Stimulated activated CD4-positive, alpha-beta T cell treated with anti-CD3 and anti-CD28 coated beads, Interleukin-1b, Interleukin-23, amount 100 ng/mL, for 24 hours (primary cell): ENCODE measurements at places on chromosomes 7 and 10.

DNA sequence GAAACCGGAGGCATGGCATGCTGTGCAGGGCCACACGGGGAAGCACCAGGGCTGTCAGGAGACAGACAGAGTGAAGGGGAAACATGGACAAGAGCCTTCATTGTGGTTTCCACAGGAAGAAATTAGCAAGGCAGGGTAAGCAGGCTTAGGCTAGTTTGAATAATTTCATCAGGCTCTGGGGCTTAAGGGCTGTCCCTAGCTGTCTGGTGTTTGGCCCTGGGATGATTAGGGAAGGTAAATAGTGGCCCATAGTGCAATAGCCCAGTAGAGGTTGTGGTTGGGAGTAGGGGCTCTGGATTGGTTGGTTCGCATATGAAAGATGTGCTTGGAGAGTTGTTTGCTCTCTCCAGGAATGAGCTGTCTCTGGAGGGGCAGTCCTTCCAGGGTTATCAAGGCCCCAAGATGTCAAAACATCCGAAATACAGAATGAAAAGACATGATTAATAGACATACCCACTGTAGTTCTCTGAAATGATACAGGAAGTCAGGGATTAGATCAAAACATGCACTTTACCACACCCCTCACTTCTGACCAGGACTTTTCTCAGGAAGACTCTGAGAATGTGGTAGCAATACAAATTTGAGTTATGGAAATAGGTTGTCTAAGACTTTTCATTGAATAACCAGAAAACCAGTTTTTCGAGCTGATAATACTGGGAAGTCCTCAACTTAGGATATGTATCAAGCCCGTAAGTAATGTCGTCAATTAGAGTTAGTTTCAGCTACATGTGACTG, 224.9 kb upstream of the NFE2L3 start:
- DNase-seq: no peak

DNA sequence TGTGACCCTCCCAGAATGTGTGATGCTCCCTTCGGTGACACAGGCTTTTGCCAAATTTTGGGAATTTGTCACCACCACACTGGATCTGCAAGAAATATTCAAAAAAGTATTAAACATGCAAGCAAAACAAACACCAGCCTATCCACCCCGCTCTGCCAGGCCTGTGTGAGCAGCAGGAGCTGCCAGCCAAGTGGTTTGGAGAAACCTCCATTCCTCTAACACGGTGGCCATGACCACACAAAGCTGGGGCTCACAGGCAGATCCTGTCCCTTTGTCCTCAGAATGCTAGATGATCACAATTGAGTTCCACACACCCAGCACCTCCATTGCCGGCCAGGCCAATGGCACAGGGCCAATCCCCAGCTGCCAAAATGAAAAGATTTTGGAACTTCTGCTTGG, 261.9 kb upstream of the PPP2R2D start:
- DNase-seq: no peak

- no peak for DNase-seq
Measured at GRCh38 chr7:139426258-139427028, 57.0 kb downstream of the KLRG2 start.

GRCh38 chr10:14541379-14541778, 210.7 kb upstream of the FRMD4A start:
- DNase-seq: no peak

DNA sequence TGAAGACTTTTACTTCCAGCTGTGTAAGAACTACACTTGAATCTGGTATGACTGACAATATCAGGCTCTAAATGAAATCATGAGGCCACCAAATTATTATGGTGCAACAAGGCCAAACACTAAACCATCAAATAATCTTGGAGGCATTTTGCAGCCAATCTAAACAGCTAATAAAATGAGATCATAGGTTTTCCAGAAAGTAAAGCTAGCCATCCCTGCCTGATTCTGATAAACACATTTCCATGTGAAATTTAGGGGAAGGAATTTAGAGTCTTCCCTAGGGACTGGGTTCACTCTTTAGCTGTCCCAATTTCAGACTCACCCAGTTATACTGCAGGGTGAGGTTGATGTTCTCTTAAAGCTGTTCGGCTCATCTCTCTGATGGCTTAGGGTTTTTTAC, 190.3 kb upstream of the TMEM196 start:
- no peak for DNase-seq

DNA sequence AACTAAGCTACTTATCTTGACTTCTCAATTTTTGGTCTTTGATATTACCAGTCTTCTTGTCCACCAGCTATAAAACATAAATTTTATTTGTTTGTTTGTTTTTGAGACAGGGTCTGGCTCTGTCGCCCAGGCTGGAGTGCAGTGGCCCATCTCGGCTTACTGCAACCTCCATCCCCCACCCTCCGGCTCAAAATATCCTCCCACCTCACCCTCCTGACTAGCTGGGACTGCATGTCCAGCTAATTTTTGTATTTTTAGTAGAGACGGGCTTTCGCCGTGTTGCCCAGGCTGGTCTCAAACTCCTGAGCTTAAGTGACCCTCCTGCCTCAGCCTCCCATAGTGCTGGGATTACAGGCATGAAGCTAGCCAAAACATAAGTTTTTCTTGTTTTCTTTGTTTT, 7.5 kb downstream of the MARCHF5 start:
- DNase-seq: no peak

GRCh38 chr7:20284003-20284770, 46.5 kb upstream of the ITGB8 start:
- DNase-seq: no peak

DNA sequence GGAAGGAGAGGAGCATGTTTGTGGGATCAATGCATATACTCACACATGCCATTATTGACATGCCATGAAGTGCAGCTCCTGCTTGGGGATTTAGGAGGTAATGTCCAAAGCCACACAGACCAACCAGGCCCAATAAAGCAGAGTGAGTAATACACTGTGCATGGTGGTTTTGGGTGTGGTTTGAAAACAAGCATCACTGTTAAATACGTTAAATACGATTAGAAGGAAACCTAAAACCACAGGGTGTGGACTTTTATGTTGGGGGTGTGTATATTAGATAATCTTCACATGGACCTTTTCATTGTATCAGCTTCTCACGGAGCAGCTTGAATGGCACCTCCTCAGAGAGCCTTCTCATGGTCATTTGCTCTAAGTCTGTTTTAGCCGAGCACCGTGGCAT, 10.4 kb upstream of the EIF3A start:
- DNase-seq: no peak

- no peak for DNase-seq
Measured at GRCh38 chr10:17831341-17831740, 22.2 kb downstream of the MRC1 start.

GRCh38 chr7:43137811-43138210, 25.4 kb downstream of the HECW1 start:
- DNase-seq: no peak

DNA sequence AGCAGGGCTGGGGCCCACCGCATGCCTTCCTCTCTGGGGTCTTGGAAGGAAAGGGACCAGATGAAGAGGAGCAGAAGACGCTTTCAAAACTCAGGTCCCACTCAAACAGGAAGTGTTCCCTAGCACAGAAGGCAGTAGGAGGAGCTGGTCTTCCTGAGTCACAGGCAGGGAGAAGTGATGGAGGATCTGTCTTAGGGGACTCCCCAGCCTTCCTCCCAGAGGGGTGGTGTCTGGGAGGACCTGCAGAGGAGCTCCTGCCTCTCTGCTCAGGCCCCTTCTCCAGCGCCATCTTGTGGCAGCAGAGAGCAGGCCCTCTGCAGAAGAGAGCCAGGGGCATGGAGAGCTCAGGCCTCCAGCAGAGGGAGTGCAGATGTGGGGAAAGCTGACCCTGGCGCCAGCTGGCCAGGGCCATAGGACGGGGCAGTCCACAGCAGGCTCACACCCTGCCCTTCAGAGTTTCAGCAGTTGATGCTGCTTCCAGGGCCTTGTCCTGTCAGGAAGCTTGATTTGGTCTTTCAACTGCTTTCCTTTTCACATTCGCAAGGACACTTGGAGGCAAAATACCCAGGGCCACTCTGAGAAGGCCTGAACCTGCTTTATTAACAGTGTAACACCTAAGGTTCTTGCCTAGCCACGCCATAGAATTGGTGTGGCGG, 62.2 kb upstream of the TARP start:
- DNase-seq: peak; percentile 61

DNA sequence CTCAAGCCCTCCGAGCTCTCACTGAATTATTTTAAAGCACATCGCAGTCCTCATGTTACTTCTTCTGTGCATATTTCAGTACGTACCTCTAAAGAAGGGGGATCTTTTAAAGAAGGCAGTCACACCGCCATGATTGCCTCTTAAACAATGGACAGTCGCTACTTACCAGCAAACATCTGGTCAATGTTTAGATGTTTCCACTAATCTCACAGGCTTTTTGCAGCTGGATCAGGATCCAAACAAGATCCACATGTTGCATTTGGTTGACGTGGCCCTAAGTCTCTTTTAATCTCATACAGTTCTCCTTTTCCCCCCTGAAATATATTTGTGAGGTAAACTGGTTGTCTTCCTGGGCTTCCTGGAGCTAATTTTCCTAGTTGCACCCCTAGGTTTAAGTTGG, 50.0 kb downstream of the PRF1 start:
- DNase-seq: no peak

DNA sequence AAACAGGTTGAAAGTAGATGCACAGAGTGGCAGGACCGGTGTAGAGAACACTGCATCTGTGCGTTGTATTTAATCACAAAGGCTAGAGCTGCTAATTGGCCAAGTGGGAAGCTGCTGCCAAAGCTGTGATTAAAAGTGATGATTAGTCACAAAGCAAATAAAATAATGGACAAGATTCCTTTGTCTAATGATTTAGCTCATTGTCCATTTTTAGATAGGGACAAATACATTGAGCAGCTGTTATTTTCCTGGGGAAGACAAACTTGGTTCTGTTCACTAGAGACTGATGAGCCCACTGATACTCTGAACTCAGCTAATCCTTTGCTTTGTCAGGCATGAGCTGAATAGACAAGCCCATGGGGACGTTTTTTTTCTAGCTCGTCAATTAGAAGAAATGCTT, 19.7 kb downstream of the UBE3C start:
- DNase-seq: no peak

- no peak for DNase-seq
Measured at GRCh38 chr10:117339578-117339977, 35.7 kb downstream of the PDZD8 start.

- no peak for DNase-seq
Measured at GRCh38 chr7:30321089-30321881, 36.9 kb downstream of the ZNRF2 start.

GRCh38 chr7:149126662-149127266, 640 bp upstream of the ZNF425 start:
- DNase-seq: peak; percentile 20

GRCh38 chr10:125000366-125001312, 58.7 kb downstream of the ZRANB1 start:
- DNase-seq: no peak

DNA sequence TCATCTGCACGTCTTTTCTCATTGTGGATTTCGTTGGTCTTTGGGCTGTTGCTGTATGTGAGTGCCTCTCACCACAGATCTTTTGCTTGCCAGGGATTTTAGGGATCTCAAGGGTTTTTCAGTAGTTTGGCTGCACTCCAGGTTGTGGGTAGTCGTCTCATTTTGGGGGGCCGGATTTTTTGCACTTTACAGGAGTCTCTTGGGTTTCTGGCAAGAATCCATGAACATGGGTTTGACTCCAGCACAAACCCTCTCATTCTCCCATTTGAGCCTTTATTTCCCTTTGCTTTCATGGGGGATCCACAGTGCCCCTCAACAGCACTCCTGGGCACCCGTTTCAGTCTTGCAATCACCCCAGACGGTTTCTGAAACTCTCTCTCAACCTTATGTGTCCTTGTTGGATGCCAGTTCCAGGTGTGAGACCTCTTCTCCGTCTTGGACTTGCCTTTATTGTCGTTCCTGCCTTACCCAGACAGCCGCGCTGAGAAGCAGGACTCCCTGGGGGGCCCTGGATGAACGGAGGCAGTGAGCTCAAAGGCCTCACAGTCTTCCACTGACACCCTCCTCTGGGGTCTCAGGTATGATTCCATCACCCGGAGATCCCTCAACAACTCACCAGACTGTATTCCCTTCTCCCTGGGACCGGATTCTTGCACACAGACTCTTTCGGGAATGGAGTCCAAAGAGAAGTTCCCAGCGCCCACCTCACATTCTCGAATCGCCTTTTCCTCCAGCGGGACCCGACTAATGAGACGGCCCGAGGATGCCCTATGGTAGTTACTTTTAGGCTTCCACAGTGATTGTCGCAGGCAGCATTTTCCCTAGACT, 18.8 kb upstream of the ZNF273 start:
- no peak for DNase-seq

DNA sequence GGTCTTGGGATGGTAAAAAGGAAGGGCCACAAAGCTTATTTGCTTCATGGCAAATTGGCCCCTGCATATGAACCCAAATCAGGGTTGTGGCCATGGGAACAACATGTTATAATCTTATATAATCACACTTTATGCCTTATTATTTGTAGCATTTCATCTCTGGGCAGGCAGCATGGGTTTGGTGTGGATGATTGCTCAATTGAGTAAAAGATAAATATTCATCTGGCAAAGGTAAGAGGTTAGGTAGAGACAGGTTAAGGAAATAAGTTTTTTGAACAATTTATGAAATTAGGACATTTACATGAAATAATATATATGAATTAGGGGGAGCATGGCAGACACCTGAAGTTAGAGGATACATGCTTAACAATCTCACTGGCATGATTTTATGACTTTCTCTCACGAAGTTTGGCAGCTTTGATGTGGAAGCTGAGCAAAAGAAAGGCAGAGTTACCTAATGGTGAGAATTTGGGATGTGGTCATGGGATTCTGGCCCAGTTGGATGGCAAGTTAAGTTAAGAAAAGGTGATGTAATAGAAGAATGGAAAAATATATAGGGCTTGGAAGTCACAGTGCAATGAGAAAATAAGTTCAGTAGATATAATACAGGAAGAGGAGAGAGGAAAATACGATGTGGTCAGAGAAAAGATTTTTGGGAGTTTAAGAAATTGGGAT, 88.1 kb upstream of the FAM3C start:
- no peak for DNase-seq

- no peak for DNase-seq
Measured at GRCh38 chr10:89468191-89468965, 54.0 kb downstream of the IFIT5 start.
